ENCODE measurements at places on chromosomes 6 and 20. TPM values are rescaled to one million over a fixed set of nuclear protein-coding genes. Genes with fewer than 3 reads are reported as not detected.

Gene SNAP91
- total RNA-seq = not detected

Gene PHIP
- 24.5 TPM for total RNA-seq

Gene RAMACL
- total RNA-seq = 0.59 TPM

Gene BMP7
- total RNA-seq = not detected

Gene IPCEF1
- total RNA-seq = 13.3 TPM

Gene ENPP1
- total RNA-seq = 2.0 TPM

Gene TNFAIP3
- total RNA-seq = 229 TPM
